ENCODE measurements at places on chromosomes 16 and 17. TPM values are rescaled to one million over a fixed set of nuclear protein-coding genes. Genes with fewer than 3 reads are reported as not detected.

GRCh38 chr16:69078073-69078472 lies 27.4 kb upstream of the HAS3 start:
- no peak for DNase-seq

GRCh38 chr16:1807626-1808025 lies 14.1 kb upstream of the IGFALS start:
- DNase-seq, result no peak

DNA sequence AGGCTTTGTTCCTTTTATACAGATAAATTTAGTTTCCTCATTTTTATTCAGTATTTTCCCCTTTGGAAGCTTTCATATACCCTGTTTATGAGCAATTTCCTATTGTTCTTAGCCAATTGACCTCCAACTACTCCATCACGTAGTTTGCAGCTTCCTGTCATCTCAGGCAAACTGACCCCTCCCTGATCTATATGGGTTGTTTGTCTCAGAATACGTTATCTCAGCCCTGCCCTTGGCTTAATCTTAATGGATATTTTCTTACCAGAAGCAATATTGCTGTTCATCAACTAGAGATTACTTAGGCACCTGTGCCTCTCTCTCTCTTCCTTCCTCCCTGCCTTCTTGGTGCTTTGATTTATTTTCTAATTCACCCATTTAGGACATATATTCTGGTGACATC lies 81.2 kb downstream of the ZNF18 start:
- no peak for DNase-seq

GRCh38 chr16:87064731-87065445 lies 252.3 kb downstream of the C16orf95 start:
- DNase-seq, result no peak

DNA sequence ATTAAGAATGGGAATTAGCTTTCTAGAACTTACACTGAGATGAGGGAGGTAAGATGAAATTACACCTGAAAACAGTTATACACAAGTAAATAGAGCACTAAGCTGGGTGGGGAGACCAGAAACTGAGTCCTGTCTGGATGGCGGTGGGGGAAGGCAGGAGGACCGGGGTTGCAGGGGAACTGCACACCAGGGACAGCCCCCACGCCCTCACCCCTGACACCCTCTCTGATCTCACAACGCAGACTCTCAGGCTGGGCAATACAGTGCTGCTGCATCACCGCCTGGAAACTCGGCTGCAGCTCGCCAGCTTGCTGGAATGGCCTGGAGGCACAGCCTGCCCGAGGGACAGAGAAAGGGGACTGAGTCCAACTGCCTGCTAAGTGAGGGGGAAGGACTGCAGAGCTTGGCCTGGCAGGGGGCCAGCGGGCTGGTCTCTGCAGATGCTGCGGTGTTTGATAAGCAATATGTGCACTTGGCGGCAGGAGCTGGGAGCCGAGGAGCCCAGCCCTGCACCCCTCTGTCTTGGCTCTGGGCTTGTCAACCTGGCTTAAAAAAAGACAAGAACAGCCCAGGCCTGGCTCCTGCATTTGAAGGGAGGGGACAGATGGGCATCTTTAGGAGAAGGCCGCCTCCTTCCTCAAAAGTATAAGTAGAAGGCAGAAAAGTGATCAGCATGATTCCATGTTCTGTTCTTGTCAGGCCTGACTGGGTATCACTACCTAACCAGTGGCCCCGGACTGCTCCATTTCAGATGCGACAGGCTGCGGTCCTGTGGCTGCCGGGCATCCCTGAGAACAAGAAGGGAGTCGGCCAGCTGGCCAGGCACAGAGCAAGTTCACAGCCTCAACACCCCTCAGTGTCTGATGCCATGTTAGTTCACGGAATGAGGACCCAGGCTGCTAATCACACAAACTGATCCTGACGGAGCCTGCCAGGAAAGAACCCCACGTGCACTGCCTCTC lies 30.2 kb downstream of the SPHK1 start:
- peak; percentile 83 for DNase-seq

DNA sequence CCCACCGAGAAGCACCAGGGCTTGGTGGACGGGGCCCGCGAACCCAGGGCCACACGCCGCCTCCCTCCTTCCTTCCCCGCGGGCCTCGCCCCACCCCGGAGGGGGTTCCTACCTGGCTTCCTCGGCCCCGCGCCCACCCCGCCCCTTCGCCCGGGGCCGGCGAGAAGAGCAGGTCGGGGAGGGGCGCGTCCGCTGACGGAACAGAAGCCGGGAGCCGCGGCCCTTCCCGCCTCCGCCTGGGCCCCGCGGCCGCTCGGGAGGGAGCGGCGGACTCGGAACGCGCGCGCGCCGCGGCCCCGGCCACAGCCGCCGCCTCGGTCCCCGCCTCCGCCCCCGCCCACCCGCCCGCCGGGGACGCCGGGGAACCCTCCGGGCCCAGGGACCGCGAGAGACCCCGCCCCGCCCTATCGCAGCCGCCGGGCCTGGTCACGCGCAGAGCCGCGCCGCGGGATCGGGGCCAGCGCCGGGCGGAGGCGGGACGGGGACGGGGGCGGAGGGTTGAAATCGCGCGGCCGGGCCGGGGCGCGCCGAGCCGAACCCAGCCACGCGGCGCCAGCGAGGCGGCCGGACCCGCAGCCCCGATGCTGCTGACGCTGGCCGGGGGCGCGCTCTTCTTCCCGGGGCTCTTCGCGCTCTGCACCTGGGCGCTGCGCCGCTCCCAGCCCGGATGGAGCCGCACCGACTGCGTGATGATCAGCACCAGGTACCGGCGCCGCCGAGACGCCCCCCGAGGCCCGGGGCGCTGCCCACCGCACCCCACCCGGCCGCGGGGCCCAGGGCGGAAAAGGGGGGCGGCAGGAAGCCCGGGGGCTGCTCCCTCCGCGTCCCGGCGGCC lies at the start of gene TLCD3A:
TLCD3A (plus strand) TSS at position 530 of the 835 bp plus-strand sequence; CDS start at position 582, 52 bp downstream.
- peak; percentile 83 for DNase-seq

DNA sequence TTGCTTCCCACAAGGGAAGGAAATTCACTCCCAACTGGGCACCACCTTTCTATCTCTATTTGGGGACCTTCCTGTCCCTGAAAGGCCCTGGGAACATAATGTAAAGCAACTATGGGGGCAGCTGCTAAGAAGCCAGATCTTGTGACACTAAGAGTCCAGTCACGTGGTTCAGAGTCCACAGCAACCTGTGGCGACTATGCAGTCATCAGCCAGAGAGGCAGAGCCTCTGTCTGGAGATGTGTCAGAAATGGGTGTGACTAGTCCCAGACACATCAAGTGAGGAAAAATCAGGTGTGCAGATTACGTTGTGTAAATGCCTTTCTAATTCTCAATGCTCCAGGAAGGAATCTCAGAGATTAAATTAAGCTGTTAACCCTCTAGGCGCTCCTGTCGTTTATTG lies 26.6 kb upstream of the SKAP1 start:
- no peak for DNase-seq

- DNase-seq, result no peak
Measured at GRCh38 chr17:79811011-79811867, 14.4 kb upstream of the CBX8 start.

GRCh38 chr17:73323409-73324159 lies 11.8 kb upstream of the CDC42EP4 start:
- no peak for DNase-seq

GRCh38 chr17:54901230-54901822 lies 674 bp downstream of the TOM1L1 start:
- DNase-seq, result peak; percentile 8

- no peak for DNase-seq
Measured at GRCh38 chr16:4591706-4592470, 22.8 kb downstream of the UBALD1 start.

- peak; percentile 89 for DNase-seq
Measured at GRCh38 chr16:2040787-2041522, 6.7 kb downstream of the NTHL1 start.

DNA sequence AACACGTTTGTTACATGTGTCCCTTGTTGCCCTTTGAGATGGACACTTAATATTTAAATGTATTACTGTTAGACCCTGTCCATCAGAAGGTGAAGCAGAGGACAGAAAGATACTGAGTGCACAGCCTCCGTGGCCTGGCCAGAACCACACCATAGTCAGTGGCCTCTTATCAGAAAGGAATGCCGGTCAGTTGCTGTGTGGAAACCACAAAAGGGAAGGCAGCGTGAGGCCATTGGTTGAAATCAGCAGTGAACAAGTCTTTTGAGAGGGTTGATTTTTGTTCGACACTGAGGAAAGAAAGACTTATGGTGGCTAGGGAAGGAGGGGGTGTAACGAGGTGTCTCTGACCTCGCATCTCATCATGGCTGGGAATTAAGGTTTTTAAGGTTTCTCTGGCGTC lies 85.4 kb upstream of the CLEC18A start:
- DNase-seq, result no peak

- no peak for DNase-seq
Measured at GRCh38 chr17:49602783-49603182, 27.1 kb downstream of the NXPH3 start.

GRCh38 chr16:86343027-86343795 lies 167.1 kb upstream of the FOXF1 start:
- DNase-seq, result peak; percentile 49

DNA sequence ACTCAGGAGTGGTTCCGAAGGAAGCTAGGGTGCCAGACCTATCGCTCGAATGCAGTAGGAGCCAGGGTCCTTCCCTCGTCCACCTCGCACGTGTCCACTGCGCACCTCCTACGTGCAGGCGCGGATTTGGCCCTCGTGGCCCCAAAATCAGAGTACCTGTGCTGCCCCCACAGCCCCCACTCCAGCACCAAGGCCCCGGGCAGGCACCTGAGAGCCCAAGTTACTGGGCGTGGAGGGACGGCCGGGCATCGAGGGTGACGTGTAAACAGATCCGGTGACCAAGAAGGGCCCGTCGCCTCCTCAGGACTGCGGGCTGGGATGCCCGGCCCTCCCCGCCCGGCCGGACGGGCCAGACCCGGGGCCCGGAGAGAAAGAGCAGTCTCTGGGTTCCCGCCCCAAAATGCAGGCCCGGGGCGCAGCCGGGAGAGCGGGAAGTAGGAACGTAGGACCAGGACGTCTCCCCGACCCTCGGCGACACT lies 492 bp downstream of the SLC25A39 start:
- no peak for DNase-seq

DNA sequence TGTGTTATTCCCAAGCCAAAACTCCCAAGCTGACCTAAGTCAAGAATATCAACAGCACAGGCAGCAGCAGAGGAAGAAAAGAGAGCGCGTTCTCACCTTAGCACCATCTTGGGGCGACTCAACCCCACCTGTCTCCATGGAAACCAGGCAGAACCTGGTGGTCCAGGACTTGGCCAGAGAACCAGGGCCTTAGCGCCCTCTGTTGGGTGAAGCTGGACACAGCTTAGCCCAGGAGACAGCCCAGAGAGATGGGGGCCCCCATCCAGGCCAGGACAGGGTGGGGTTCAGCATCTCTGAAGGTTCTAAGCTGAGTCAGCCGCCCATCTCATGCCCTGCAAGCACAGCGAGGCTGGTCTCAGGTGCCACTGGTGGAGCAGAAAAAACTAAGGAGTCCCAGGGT lies 60.1 kb upstream of the TMEM132E start:
- DNase-seq, result no peak

- no peak for DNase-seq
Measured at GRCh38 chr16:52676959-52677358, 130.0 kb upstream of the TOX3 start.

DNA sequence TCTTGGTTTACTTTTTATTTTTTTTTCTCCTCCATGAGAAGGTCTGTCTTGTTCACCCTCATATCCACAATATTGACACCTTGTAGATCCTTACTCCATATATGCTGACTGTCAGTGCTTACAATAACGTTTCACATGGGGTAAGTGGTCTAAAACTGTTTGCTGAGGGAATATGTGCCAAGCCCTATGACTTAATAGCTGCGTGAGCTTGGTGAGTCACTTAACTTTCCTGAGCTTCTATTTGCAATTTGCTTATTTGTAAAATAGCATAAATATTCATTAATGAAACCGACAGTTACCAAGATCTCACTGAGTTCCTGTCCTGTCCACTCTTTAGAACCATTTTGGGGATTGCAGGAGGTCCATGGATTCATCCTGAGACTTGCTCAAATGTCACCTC lies 190.7 kb downstream of the CCT6B start:
- no peak for DNase-seq

DNA sequence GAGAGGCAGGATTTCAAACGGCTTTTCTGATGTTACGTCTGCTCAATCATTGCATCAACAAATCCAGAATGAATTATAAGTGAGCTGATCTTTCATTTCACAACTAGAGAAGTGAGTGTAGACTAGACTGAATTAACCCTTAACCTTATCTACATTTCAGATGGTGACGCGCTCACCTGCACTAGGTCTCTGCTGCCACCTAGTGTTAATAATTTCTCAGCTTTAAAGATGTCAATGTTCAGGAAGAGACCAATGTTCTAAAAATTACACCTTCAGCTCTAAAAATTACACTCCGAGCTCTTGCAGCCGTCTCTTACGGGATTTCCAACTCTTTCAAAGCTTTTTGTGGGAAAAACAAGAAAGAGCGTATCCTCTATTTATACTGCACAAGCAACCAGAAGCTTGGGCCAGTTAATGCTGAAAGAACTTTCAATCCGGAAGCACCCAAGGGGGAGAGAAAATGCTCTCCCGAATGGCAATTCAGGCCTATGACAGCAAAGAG lies 88.2 kb upstream of the FA2H start:
- DNase-seq, result peak; percentile 35

ZACN gene
- total RNA-seq, result 0.04 TPM

CFAP52 gene
- total RNA-seq, result not detected

ELMO3 gene
- total RNA-seq, result 0.80 TPM

NKIRAS2 gene
- 35.0 TPM for total RNA-seq

TEKT1 gene
- total RNA-seq, result not detected

COASY gene
- total RNA-seq, result 13.0 TPM

TBX21 gene
- total RNA-seq, result 0.09 TPM

IRF8 gene
- 7.0 TPM for total RNA-seq

DPEP1 gene
- 0.53 TPM for total RNA-seq

ENGASE gene
- total RNA-seq, result 12.1 TPM

C16orf92 gene
- not detected for total RNA-seq

EPOP gene
- total RNA-seq, result 0.31 TPM

RHBDL1 gene
- 1.3 TPM for total RNA-seq

All from muscle of leg (tissue), 16 donors.